Sigmoid colon (tissue), 7 donors: ENCODE measurements at places on chromosomes 11 and 22. TPM values are rescaled to one million over a fixed set of nuclear protein-coding genes. Genes with fewer than 3 reads are reported as not detected.

Gene MYBPC3
- total RNA-seq: not detected

- DNase-seq: peak; percentile 66
These were observed 3.2 kb downstream of the IFITM10 start for GRCh38 chr11:1746956-1747752.

Gene C11orf86
- total RNA-seq: not detected

GRCh38 chr11:111841370-111842053 is 29.9 kb downstream of the ALG9 start:
- DNase-seq: peak; percentile 94

GRCh38 chr11:77046060-77046501 is 11.9 kb downstream of the B3GNT6 start:
- DNase-seq: peak; percentile 66

DNA sequence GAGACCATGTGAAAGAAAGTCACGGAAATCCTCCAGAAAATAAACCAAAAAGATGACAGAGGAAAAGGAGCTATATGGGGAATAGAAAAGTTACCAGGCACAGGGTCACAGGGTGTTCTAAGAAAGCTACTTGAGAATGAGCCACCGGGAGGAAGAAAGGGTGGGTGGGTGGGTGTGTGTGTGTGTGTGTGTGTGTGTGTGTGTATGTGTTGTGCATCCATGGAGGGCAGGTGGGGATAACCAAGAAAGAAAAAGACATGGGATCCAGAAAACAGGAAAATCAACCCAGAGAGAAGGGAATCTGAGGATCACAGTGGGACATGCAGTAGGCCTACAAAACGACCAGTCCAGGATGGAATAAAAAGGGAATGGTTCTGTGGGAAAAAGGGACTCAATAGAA is 3.7 kb downstream of the APOL2 start:
- no peak for DNase-seq

Gene FAM83F
- under 0.01 TPM for total RNA-seq

DNA sequence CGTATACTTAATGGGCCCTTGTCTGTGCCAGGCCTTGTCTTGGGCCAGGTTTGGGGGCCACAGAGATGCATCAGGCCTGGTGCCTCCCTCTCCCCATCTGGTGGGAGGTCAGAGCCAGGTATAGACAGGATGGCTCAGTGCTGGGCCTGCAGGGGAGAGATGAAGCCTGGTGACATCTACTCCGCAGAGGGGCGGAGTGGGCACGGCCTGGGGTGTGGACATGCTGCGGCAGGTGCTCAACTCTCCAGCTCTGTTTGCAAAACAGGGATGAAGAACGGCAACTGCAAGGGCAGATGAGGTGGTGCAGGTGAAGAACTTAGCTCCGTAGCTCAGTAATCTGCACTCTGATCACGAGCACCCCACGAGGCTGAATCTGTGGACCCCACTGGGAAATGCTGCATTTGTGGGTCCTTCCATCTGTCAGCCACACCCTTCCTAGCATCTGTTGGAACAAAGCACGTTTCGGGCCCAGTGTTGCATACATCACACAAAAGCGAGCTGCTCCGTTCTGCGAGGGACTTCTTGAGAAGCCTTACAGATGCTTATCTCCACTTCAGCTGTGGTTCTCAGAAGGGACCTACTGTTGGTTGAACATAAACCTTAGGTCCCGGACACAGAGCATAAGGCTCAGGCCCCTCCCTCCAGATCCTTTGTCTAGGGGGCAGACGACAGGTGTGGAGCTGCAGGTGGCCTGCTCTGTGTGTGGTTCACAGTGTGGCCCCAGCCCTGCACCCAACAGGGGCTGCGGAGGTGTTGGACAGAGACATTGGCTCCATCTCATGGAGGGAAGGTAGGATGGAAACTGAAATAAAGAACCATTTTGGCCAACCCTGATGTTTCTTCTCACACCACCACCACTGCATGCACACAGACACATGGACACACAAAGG is 78.3 kb downstream of the LRRC32 start:
- DNase-seq: no peak

- DNase-seq: no peak
These were observed 170.5 kb upstream of the TBCEL start for GRCh38 chr11:120853435-120853834.

DNA sequence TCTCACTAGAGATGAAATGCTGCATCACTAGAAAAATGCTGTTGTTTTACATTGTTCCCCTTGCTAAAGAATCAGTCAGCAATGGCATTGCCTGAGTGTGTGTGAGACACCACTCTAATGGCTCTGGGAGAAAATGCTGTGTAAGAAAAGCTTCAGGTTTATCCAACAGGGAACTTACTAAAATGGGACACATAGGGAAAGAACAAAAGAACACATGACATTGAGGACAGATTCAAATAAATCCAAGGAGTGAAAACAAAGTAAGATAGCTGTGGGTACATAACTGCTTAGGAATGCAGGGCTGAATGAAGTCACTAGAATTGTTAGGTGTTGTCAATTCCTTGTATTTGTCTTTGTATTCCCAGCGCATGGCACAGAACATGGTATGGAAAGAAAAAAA is 24.2 kb downstream of the BLID start:
- no peak for DNase-seq

DNA sequence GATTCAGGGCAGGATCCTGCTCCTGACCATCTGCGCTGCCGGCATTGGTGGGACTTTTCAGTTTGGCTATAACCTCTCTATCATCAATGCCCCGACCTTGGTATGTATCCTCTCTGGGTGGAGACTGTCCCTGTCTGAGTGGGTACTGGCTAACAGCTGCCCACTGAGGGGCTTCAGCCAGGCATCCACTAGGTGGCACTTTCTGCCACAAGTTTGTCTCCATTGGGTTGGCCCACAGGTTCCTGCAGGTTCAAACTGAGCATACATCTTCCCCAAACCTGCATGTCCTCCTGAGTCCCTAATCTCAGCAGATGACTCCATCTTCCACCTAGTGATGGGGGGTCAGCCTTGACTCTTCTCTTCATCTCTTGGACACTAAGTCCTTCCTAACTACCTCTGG is 4.4 kb downstream of the SLC2A11 start:
- DNase-seq: no peak

Gene APOBEC3H
- not detected for total RNA-seq

Gene DCHS1
- 40.6 TPM for total RNA-seq
